H1 (cell line): ENCODE measurements at places on chromosomes 12 and 14. TPM values are rescaled to one million over a fixed set of nuclear protein-coding genes. Genes with fewer than 3 reads are reported as not detected.

The C12orf56 gene
- total RNA-seq: 1.1 TPM in 2 replicates

The OLR1 gene
- total RNA-seq: not detected in 2 replicates

The SLC7A7 gene
- 5.8 and 6.3 TPM in 2 replicates for total RNA-seq

DNA sequence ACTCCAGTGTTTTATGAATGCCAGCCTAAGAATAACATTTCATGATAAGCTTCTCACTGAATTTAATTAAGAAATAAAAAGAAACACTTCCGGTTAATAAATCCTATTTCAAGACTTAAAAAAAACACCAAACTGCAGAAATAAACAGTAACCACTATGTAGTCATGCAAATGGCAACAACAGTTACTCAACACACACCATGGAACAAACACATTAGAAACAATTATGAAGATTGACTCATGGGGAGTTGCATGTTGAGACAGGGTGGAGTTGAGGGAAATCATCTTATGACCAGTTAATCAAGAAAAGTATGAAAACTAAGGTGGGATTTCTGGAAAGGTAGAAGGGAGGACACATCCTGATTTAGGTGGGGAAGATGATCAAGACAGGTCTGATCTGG is 52.7 kb downstream of the PLBD1 start:
- no peak for DNase-seq

DNA sequence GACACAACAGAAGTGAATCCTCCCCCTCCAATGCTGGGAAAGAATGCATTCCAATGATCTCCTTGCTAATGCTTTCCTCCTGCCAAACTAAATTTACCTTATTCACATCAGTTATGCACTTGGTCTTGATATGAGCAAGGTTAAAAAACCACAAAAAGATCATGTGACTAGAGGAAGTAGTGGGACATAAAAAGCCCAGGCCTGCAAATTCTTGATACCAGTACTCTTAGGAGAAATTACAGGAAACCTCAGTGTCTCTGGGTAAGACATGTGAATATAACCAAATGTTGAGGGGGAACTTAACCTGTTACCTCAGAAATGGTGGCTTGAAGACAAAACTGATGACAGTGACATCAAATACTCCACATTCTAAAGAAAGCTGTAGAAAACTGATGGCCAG is 427.1 kb downstream of the RPS29 start:
- DNase-seq: no peak

The STON2 gene
- total RNA-seq: 50.0 TPM in 2 replicates

GRCh38 chr12:12736759-12737676 is 19.9 kb downstream of the CDKN1B start:
- no peak for DNase-seq

- DNase-seq: no peak
Measured at GRCh38 chr14:24297190-24297964, 2.2 kb downstream of the DHRS1 start.

DNA sequence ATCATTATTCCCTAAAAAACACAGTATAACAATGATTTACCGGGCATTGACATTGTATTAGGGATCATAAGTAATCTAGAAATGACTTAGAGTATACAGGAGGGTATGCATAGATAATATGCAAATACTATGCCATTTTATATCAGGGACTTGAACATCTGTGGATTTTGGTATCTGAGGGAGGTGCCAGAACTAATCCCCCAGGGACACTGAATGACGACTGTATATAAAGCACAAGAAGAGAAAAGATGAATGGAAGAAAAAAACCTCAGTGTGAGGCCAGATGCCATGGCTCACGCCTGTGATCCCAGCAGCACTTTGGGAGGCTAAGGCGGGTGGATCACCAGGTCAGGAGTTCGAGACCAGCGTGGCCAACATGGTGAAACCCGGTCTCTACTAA is 25.5 kb upstream of the COX6A1 start:
- DNase-seq: no peak

- DNase-seq: no peak
Measured at GRCh38 chr14:73386342-73386741, 72.0 kb downstream of the NUMB start.

- DNase-seq: no peak
Measured at GRCh38 chr14:68834816-68835215, 41.9 kb upstream of the ZFP36L1 start.

DNA sequence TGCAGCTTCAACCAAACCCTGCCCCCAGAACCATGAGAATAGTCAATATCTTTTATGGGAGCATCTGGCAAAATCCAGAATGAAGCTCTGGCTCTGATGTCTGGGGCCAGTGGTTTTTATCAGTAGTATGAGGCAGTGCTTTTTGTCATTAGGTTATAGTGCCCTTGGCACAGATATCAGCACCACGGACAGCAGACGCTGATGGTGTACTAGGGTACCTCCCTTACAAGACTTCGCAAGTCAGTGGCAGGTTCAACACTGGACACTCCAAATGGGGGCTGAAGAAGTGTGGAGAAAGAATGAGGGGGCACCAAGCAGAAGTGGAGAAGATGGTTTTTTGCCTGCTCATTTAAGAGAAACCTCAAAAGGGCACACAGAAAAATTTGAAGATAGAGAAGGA is 68.2 kb upstream of the E2F7 start:
- DNase-seq: peak; percentile 80

DNA sequence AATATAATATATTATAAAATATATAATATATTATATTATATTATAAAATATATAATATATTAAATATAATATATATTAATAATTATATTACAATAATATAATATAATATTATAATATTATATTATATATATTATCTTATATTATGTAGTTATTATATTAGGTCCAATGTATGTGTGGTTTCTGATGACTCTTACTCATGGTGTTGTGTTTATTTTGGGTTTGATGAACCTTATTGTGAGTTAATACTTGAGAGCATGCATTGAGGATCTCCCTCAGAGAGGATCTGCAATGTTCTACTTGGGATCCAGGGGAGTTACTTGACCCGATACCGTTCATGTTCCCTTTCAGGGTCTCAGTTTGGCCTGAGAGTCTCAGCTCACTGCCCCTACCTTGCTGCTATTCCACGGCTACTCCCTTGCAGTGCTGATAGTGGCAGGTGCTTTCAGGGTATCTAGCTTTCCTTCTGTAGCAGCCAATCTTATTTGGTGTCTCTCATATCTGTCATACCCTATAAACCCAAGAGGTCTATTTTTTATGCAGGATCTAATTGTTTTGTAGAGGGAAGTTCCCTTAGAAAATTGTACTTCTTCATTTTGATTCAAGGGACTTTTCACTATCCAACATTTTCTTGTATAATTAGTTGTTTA is 89.1 kb upstream of the ZDHHC17 start:
- no peak for DNase-seq

DNA sequence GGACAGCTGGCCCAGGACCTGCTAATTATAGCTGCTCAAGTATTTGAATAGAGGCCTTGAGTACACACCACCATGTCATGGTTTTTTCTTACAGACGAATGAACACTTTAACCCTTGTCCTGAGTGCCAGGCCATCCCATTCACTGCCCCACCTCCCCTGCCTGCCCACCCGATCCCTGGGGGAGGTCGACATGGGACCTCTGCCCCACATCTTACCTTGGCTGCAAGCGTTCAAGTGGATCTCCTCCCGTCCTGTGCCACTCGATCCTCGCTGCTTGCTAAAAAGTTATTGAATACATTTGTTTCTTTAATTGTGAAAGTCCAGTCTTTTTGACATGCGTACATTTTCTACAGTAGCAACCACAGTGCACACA is 10.3 kb downstream of the RTL1 start:
- no peak for DNase-seq

- DNase-seq: no peak
Measured at GRCh38 chr12:123022846-123023245, 42.4 kb downstream of the ARL6IP4 start.

The PLEKHD1 gene
- 0.48 and 0.67 TPM in 2 replicates for total RNA-seq
